ENCODE measurements at places on chromosomes 4 and X. TPM values are rescaled to one million over a fixed set of nuclear protein-coding genes. Genes with fewer than 3 reads are reported as not detected.

DNA sequence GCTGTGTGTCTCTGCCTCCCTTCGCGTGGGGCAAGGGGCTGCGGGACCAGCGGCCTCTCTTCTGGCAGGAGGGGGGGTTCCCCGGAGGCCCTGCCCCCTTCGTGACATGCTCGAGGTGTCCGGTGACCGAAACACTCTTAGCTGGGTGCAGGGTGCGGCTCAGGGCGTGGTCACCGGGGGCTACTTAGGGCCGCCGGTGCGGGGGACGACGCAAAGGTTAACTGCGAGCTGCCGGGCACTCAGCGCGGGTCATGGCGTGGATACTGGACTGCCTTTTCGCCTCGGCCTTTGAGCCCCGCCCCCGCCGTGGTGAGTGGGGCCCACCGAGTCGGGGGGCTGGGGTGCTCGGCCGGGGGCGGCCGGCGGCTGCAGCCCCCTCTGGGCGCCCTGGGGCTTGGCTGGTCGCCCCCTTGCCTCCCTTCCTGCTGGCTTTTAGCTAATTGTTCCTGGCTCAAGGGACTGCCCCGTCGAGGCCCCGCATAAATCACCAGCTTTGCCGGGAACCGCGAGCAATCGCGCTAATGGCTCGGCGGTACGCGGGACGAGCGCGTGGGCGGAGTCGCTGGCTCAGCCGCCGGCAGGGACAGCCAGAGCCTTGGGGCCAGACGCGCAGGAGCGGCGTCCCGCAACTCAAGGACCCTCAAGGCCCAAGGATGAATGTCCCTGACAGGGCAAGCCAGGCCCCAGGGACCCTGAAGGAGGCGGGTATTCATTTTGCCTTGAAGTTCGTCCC is at the start of gene ARHGAP36:
TSS of gene ARHGAP36 (plus strand) at position 211 of the 733 bp plus-strand sequence. CDS start 23,320 bp downstream, outside the sequence.
- H3K36me3 ChIP-seq = no peaks in the 10 kb centered on the region
- H3K27me3 ChIP-seq = peaks cover 13% of the 10 kb centered on the region
- H3K27ac ChIP-seq = no peak within 1 kb of the TSS
- H3K4me3 ChIP-seq = no peak within 1 kb of the TSS
- DNase-seq = no peak

- H3K4me1 ChIP-seq = no peaks in the 10 kb centered on the region
- H3K36me3 ChIP-seq = no peaks in the 10 kb centered on the region
- no peaks in the 10 kb centered on the region for H3K27me3 ChIP-seq
Observed at GRCh38 chr4:35754047-35754446, 490.3 kb downstream of the ARAP2 start.

DNA sequence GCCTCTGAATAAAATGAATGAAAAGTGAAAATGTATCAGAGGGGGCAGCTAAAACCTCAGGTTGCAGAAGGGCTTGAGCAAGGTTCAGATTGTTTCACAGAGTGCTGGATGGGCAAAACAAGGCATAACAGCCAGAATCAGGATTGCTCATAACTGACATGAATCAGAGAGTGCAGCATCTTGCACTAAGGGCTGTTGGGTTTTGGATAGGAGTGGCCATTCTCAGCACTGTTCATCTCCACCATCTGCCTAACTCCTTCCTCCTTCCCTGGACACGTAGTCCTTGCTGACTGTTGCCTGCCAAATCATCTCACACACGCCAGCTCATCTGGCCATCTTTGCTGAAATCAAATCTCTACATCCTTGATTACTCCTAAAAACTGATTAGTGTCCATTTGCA is 75.3 kb upstream of the C1QTNF7 start:
- H3K27ac ChIP-seq = no peak overlapping the region
- DNase-seq = no peak
- H3K4me3 ChIP-seq = no peak overlapping the region
- H3K27me3 ChIP-seq = no peaks in the 10 kb centered on the region
- H3K4me1 ChIP-seq = no peaks in the 10 kb centered on the region
- H3K36me3 ChIP-seq = no peaks in the 10 kb centered on the region

DNA sequence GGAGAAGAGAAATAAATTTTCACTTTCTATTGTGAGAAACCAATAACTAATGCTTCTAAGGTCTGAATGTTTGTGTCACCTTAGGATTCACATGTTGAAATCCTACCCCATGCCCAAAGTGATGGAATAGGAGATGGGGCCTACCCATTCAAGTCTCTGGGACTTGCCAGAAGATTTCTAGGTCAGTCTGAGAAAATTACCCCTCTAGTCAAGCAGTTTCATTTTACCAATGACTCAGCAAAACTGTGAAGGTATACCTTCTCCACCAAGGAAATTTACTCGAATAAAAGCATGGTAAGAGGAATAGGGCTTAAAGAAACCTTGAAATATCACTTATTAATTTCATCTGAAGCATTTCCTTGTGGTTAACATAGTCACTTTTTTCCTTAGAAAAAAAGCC is 23.5 kb upstream of the PAPSS1 start:
- peaks cover 8% of the 10 kb centered on the region for H3K27me3 ChIP-seq
- H3K4me1 ChIP-seq = no peaks in the 10 kb centered on the region
- no peaks in the 10 kb centered on the region for H3K36me3 ChIP-seq
- no peak for DNase-seq

GRCh38 chrX:16743604-16744325 is 24.4 kb downstream of the SYAP1 start:
- no peak for DNase-seq
- no peaks in the 10 kb centered on the region for H3K27me3 ChIP-seq
- H3K4me3 ChIP-seq = no peak overlapping the region
- peaks cover 36% of the 10 kb centered on the region for H3K36me3 ChIP-seq
- H3K4me1 ChIP-seq = no peaks in the 10 kb centered on the region

GRCh38 chr4:150477869-150478268 is 104.1 kb upstream of the MAB21L2 start:
- H3K27me3 ChIP-seq = no peaks in the 10 kb centered on the region
- H3K36me3 ChIP-seq = peaks cover 13% of the 10 kb centered on the region
- no peaks in the 10 kb centered on the region for H3K4me1 ChIP-seq
- DNase-seq = no peak
- H3K4me3 ChIP-seq = no peak overlapping the region
- no peak overlapping the region for H3K27ac ChIP-seq

PCGF3 gene
- 45.1 TPM for total RNA-seq
